ENCODE measurements at places on chromosomes 4 and X.

DNA sequence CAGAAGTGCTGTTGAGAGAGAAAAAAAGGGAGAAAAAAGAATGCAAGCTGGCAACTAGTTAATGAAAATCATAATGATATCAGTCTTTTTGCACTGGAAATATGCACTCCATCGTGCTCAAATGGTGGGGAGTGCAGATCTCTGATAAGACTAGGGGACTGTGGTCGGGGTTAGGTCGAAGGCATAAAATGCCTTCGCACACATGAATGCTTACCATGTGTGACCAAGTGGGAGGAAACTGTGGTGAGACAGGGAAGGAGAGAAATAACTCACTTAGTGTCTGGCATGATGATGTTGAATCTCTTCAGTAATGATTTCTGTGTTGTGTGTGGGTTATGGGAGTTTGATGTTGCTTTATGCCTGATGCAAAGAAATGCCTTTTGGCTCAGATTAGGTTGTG, 358.9 kb downstream of the FBXO8 start:
- no peak for DNase-seq

- no peak for DNase-seq
Observed at GRCh38 chr4:25190407-25190806, 30.2 kb upstream of the SEPSECS start.

- no peak for DNase-seq
Observed at GRCh38 chr4:136750897-136751296, 781.4 kb downstream of the PCDH18 start.

GRCh38 chr4:139910106-139910505, 243.9 kb downstream of the MAML3 start:
- DNase-seq = no peak

DNA sequence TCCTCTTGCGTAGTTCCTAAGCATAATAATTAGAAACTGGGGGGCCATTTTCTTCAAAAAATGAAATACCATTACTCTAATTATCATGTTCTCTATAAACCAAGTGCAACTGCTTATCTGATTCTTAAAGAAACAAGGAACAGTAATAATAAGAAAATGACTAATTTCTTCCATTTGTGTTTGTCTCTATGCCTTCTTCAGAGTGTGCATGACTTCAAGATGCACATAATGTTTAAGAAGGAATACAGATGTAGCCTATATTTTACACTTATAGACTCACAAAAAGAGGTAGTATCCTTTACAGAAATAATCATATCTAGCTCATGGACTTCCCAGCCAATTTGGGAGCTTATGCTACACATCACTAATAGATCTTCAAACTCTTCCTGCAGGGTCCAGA, 131.7 kb downstream of the CHRNA9 start:
- no peak for DNase-seq

DNA sequence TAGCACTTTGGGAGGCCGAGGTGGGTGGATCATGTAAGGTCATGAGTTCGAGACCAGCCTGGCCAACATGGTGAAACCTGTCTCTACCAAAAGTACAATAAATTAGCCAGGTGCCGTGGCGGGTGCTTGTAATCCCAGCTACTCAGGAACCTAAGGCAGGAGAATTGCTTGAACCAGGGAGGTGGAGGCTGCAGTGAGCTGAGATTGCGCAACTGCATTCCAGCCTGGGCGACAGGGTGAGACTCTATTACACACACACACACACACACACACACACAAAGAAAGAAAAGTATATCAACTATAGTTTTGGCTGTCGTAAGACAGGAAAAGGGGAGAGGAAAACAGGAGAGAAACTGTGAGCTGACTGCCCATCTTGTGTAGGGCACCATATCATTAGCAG, 171.7 kb downstream of the ADAMTS3 start:
- DNase-seq = no peak

DNA sequence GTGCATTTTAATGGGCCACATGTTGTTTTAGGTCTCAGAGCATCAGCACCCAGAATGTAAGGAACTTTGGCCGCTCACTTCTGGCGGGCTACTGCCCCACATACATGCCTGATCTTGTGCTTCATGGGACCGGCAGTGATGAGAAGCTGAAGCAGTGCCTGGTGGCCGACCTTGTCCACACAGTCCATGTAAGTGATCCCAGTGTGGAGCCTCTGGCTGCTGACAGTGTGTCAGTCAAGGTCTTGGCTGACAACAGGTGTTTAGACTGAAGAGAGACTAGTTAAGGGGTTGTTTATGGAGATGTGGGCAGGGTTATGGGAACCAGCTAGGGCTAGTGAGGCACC, 101.4 kb downstream of the FNIP2 start:
- no peak for DNase-seq

- no peak for DNase-seq
Observed at GRCh38 chr4:3246458-3247398, 2.2 kb upstream of the MSANTD1 start.

- peak; percentile 5 for DNase-seq
Observed at GRCh38 chrX:148771440-148771839, 271.0 kb downstream of the AFF2 start.

DNA sequence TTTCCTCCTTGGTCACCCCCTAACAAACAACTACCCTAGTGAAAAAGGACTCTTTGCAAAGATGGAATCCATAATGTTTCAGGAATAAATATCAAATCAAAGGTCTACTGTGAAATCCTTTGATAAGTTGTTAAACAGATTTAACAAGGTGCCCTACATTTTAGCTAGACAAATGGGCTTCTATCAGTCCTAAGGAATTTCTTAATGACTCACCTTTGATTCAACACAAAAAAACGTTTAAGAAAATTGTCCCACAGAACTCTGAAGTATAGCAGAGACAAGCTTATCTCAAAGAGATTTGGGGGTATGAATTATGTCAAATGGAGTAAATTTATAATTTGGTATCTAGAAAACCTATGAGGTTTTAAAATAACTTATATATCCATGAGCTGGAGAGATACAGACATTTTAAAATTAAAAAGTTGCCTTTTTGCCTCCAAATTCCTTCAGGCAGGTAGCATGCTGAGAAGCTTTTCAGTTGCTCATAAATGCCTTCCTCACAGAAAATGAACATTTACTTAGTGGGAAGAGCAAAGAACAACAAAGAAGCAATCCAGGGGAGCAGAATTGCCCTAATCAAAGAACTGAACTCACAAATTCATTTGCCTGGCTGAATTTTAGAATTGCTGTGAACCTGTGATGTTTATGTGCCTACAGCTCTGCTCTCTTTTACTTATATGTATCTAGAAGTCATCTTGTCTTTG, 649.3 kb downstream of the STPG2 start:
- DNase-seq = no peak

- no peak for DNase-seq
Observed at GRCh38 chrX:153342762-153343558, 9.0 kb downstream of the ZNF275 start.

GRCh38 chrX:115214151-115214550, 19.7 kb downstream of the LRCH2 start:
- DNase-seq = no peak

DNA sequence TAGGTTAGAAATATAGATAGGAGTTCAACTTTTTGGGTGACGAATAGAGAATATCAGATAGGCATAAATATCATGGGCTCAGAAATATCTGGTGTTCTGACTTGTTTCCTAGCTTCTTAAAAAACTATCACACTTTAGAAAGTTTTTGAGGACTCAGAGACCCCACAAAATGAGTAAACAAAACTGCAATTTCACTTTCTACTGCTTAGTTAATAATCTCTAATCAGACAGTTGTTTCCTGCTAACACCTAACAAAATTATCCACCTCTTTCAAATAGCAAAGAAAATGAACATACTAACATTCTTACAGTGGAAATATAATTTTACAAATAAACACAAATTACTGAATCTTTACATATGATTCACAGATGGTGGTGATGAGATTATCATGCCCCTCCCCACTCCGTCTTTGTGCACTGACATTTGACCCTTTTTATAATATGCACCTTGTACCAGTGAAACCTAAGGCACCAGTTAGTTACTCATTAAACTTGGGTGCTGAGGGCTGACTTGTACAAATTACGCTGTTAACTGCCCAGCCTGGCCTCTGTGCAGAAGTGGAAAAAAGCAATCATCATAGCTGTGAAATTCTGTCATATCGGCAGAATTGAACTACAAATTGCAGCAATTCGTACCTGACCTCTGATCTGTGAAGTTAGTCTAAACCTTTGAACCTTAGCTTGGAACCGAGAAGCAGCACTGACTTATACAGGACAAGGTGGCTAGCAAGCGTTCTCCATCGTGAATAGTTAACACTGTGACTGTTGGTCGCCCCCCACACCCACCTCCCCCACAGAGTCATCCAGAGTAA, 138.7 kb downstream of the CHRNA9 start:
- no peak for DNase-seq

DNA sequence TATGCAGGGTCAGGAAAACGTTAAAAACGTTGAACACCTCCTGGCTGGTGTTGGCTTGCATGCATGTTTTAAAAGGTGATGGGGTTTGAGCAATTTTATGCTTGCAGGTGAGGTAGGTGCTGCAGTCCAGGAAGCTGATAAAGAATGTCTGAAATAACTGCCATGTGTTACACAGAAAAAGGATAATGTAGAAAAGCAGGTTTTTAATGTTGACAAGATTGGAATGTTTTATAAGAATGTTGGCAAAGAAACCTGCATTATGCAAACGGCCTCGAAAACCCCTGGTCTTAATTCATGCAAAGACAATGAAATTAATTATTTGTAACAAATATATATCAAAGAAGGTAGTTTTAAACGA, 723.7 kb upstream of the AGA start:
- DNase-seq = no peak

DNA sequence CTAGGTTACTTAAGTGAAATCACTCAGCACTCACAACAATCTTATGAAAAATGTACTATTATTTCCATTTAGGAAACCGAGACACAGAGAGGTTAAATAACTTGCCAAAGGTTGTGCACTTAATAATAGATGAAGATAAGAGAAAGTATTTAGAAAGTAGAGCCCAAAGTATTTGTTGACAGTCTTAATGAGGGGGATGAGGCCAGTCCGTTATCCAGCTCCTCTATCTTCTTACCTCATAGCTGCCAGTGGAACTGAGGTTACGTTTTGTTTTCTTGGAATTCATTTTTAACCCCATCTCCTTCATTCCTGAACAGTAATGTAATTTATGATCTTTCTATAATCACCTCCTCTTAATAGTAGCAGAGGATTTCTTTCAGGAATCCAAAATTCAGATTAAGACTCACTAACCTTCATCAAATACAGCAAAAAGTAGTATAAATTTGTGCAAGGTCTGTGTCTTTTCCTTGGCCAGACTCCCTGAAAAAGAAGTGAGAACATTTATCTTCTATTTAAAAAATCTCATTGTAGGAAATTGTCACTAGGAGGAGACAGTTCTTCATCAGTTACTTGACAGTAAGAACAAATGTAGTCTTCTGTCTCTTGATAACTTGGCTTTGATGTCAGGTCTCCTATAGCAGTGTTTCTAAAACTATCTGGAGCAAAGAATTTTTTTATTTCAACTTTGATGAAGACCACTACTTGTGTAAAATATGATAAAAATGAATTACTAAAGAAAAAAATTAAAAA, 35.5 kb downstream of the F8 start:
- no peak for DNase-seq

DNA sequence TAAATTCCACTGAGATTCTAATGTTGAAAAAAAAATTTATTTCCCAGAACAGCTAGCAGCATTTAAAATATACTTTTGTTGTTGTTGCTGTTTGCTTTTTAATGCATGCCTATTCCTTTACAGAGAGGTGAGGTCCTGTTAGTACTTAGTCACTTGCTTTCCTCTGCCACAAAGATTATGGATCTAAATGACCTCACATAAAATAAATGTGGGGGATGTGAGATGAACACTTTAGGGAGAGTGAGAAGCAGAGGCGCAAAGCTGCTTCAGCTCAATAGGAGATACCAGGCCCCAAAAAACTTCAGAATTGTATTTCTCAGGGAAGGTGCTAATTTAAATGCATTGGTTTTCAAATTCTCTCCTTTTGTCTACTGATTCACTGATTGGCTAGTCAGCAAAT, 4.0 kb downstream of the LDB2 start:
- no peak for DNase-seq

DNA sequence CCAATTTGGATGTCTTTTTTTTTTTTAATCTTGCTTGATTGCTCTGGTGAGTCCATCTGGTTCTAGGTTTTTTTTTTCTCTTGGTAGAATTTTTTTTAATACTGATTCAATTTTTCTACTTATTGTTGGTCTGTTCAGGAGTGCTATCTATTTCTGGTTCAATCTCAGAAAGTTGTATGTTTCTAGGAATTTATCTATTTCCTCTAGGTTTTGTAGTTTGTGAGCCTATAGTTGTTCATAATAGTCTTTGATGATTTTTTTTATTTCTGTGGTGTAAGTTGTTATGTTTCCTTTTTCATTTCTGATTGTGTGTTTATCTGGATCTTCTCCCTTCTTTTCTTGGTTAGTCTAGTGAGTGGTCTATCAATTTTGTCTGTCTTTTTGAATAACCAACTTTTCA, 129.6 kb downstream of the FAM13A start:
- DNase-seq = no peak
